Astrocyte (in vitro differentiated cells and primary cell): ENCODE measurements at places on chromosomes 16 and 17. TPM values are rescaled to one million over a fixed set of nuclear protein-coding genes. Genes with fewer than 3 reads are reported as not detected.

DNA sequence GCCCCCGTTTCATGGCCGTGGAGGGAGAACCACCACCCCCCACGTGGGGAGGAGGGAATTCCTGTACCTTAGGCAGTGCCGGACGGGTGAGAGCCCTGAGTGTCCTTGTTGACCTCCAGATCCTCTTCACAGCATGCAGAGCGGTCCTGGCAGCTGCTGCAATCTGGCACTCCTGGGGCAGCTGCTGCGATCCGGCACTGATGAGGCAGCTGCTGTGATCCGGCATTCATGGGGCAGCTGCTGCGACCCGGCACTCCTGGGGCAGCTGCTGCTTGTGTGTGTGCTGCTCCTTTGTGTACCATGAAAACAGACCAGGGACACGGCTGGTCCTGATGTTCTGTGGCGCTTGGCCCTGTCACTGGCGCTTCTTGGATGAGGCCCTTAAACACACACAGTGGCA is 12.8 kb downstream of the ZNF778 start:
- DNase-seq: no peak

- DNase-seq: no peak
These were observed 3.8 kb downstream of the ARHGDIA start for GRCh38 chr17:81867170-81867990.

USP31 gene
- 7.5 and 9.4 TPM in 2 replicates for total RNA-seq

GP1BA gene
- total RNA-seq: 0.09 TPM in 1 of 2 replicates, not detected in the other

DNA sequence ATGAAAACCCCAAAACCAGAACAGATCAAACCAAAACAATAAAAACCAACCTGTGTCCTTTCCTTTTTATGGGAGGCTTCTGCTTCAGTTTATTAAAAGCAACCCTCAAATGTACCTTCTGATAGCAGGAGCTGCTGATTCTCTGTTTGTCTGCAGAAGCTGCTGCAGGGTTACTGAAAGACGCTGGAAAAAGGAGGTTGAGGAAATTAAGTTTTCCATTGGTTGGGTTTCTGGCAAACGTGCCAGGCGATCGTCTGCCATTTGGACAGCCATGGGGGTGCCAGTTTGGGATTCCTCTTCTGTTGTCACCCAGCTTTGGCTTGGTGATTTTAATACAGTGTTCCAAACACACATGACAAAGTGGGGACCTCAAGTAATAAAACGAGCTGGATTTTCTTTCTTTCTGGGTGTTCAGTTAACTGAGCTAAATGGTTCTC is 185.4 kb upstream of the ZFHX3 start:
- DNase-seq: no peak
